ENCODE measurements at places on chromosomes 6 and 20.

GRCh38 chr20:5100684-5101347, 18.9 kb downstream of the PCNA start:
- DNase-seq = peak; percentile 65

GRCh38 chr6:5401845-5402738, 140.8 kb downstream of the FARS2 start:
- no peak for DNase-seq

GRCh38 chr6:160462551-160463109, 114.5 kb downstream of the SLC22A3 start:
- no peak for DNase-seq

DNA sequence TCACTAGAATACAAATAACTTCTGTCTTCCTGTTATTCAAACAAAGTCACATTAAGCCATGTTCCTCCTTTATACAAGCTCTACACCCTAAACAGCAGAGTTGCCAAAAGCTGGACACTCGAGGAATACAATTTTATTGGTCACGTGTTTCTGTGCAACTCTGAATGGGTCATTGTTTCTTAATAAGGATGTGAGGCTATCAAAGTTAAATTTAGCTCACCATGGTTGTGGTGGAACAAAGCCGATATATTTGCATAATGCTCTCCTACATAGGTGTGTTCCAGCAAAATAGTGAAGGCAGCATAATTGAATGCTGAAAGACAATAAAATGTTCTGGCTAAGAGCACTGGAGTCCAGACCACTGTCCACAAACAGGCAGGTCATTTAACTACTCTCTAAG, 36.9 kb upstream of the CD2AP start:
- DNase-seq = no peak

DNA sequence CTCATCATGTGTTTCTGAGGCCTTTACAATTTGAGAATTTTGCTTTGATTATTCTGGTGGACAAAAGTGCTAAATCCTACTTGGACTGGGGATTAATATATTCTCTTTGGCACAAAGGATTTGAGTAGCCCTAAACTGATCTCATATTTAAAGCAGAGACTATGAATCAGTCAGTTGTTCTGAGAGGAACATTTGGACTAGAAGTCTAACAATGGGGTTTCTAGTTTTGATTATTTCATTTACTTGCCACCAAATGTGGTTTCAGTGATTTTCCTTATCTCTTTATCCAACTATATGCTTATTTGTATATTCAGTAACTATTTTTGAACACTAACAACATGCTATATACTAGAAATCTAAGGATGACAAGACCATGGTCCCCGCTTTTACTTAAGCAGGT, 81.4 kb downstream of the PDE10A start:
- no peak for DNase-seq

GRCh38 chr6:29494131-29494530, 6.4 kb upstream of the MAS1L start:
- no peak for DNase-seq

GRCh38 chr6:16777794-16778193, 16.5 kb upstream of the ATXN1 start:
- DNase-seq = no peak

DNA sequence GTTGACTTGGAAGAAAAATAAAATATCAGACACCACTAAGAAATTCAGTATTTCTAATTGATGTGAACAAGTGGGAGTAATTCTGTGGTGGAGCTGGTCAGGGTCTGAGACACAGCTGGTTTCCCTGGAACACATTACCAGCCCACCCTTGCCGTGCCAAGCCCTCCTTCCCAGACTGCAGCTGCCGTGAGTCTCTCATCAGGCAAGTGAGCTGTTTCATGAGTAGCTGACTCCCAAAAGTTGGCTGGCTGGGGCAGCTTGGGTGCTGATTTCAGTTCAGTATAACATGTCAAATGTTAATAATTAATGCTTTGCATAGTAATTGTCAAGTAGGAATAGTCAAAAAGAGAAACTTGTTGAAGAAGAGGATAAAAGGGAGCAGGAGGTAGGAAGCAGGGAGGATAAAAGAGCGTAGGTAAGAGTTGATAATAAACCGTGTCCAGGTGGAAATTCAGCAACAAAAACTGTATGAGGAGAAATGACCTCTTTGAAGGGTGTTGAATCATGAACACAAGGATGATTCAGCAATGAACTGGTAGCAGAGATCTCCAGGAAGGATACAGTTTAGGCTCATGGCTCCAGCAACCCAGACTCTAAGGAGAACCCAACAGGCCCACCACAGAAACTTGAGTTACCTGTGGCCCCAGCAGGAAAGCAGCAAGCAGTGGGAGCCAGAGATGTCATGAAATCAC, 110.9 kb upstream of the SSTR4 start:
- no peak for DNase-seq

DNA sequence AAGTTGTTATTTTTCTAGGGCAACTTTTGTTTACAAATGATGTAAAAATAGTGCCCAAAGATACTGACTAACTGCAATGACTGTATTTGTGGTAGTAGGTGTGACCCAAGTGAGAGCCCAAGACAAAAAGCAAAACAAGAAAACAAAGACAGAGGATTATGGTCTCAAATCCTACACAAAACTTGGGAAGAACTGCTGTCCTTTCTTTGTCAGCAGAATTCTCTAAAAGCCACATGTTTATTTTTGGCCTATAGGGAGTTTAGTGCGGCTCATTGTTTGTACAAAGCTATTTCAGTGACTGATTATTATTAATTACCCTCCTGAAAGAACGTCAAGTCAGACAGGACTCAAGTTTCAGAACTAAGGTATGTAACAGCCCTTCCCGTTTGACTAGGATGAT, 509.2 kb upstream of the SLC35B3 start:
- no peak for DNase-seq

GRCh38 chr6:164178679-164179332, 764.3 kb downstream of the QKI start:
- no peak for DNase-seq

DNA sequence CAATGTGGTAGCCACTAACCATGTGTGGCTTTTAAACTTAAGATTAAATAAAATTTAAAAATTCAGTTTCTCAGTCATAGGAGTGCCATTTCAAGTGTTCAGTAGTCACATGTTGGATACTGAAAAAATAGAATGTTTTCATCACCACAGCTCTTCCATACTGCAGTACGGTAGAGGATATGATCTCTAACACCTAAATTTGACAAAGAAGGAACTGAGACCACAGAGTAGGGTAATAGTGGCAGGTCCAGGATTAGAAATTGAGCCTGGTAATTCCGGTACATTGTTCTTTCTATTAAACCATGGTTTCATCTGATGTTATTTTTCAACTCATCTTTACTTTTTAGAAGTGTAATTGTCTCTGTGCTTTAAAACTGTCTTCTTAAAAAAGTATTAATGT, 104.0 kb downstream of the CD2AP start:
- DNase-seq = no peak
